ENCODE measurements at places on chromosomes 3 and 15.

DNA sequence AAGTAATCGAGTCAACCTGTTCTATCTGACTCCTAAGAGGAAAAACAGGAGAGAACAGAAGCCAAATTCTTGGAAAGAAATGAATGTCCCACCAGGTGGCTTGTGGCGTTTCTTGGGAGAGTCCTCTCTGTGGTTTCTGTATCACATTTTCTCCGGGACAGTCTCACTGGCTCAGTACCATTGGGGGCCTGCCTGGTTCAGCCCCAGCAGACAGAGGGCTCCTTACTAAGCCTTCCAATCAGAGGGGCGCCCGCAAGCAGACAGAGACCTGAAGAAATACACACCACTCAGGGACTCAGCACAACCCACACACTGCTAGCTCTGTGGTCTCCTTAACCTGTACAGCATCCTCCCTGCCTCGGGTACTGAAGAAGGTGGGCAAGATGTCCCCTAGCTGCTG is 302.1 kb downstream of the TLE3 start:
- DNase-seq, result no peak

DNA sequence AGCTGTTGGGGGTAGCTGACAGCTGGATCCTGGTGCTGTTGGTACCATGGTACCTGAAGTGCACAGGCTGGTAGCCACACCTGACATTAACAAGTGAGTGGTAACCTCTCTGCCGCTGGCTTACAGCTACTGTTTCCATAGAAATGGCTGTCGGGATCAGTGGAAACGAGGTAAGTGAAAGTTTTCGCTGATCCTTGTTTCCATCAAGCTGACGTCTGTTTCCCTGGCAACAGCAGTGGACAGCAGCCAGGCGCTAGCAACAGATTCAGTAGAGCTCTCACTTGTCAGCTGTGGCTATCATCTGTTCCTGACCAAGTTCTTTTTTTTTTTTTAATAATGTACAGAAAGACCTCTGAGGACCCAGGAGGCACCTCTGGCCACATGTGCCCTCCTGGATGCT is 166.2 kb downstream of the CHDH start:
- no peak for DNase-seq

- DNase-seq, result peak; percentile 80
These were observed 7.4 kb downstream of the EDEM1 start for GRCh38 chr3:5194801-5195509.

GRCh38 chr15:34679291-34679690 is 75.5 kb downstream of the GJD2 start:
- DNase-seq, result peak; percentile 11

All from fibroblast of mammary gland (primary cell).